ENCODE measurements at places on chromosomes 7 and 10.
A peak's percentile ranks its signal among the peaks of the same experiment; 100 is the strongest.

DNA sequence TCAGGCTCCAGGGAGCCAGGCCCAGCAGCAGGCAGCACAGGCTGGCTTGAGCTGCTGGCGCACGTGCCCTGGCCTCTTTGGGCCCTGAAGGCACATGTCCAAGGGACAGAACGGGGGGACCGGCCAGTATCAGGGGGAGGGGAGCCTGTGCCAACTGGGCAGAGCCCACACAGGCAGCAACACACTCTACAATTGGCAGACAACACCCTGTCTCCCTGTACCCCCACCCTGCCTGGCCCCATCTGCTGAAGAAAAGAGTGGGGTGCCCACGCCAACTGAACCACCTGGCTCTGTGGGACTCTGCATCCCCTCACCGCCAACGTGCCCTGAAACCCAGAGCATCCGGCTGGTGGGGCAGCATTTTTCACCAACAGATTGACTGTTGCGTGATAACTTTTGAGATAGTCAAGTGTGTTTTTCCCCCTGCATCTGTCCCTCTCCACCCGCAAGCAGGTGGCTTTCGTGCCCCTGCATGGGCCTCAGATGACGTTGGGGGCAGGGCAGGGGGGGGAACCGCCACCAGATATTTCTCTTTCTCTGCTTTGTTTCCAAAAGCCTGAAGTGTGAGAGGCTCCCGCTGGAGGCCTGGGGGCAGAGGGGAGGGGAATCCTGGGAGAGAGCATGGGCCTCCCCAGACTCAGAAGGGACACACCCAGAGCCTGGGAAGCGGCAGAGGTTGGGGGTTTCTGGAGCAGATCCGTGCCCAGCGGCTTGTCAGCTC, 21.8 kb downstream of the SLIT1 start:
- DNase-seq: no peak

DNA sequence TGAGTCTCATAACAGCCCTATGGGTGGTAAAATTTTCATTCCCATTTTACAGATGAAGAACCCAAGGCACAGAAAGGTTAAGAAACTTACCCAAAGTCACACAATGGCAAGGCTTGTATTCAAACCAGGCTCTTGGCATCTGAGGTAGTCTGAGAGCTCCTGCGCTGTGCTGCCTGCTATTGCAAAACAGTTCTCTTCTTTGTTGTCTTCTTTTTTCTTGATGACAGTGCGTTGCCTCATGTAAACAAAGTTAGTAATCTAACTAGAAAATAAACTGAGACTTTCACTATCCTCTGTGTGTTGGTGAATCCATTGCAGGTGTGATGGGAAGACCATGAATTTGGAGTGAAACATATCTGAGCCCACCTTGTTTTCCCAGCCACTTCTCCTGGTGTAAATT, 240.8 kb downstream of the PTEN start:
- DNase-seq: no peak

DNA sequence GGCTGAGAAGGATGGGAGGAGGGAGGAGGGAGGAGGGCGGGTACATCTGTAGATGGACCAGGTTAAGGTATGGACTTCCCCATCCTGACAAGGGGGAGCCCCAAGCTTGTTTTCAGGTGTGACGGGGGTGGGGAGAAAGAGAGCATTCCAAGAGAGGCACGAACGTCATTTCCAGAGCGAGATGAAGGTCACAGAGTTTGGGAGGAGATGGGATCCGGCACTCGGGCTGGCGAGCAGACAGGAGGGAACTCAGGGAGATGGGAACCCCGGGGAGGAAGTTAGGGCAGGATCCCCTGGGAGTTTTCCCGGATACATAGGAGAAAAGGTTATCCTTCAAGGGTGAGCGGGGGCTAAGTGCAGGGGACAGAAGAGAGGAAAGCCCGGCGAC, 118.8 kb downstream of the CUX1 start:
- DNase-seq: no peak

DNA sequence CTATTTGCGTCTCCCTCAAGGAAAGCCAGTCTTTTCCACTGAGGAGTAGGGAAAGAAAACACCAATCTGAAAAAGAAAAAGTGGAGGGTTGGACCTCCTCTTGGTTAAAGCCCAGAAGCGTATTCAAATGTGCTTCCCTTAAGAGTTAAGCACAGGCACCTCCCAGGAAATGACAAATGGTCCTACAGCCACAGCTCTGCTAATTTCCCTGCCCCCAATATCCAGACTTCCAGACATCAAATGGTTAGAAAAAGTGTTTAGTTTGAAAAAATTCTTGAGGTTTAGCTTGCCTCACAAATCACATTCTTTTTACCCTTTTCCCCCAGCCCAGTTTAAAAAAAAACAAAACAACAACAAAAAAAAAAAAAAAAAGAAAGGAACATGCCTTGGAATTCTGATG, 19.0 kb upstream of the COL1A2 start:
- peak; percentile 36 for DNase-seq

- DNase-seq: no peak
Observed at GRCh38 chr7:28570113-28570969, 158.0 kb downstream of the CREB5 start.

DNA sequence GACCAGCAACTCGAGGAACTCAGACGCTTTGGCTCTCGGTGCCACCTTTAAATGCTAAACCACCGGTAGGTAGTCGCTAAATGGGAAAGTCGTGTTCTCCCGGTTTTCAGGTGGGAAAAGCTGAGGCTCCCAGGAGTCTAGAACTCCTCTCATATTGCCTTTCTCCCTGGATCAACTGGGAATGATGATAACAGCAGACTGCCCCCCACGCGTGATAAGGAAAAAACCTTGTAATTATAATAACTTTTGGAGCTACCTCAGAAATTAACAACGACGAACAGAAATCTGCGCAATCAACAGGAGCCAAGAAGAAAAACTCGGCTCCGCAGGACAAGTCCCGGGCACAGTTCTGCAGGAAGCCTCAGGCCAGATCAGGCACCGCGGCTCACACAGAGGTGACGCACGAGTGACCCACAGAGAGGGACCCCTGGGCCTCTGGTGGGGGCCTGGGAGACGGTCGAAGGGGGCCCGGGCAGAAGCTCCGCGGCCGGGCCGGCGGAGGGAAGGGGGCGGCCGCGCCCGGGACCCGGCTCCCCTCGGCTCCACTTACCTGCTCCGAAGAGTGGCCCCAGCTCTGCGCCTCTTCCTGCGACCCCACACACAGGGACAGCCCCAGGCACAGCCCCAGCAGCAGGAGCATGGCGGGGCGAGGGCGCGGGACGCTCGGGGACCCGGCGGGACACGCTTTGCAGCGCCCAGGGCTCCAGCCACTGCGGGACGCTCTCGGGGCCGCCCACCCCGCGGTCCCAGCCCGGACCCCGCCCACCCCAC, at the start of gene ITIH5:
ITIH5 (minus strand) TSS at position 714 of the 771 bp plus-strand sequence; CDS start at position 640, 74 bp downstream.
- DNase-seq: no peak

DNA sequence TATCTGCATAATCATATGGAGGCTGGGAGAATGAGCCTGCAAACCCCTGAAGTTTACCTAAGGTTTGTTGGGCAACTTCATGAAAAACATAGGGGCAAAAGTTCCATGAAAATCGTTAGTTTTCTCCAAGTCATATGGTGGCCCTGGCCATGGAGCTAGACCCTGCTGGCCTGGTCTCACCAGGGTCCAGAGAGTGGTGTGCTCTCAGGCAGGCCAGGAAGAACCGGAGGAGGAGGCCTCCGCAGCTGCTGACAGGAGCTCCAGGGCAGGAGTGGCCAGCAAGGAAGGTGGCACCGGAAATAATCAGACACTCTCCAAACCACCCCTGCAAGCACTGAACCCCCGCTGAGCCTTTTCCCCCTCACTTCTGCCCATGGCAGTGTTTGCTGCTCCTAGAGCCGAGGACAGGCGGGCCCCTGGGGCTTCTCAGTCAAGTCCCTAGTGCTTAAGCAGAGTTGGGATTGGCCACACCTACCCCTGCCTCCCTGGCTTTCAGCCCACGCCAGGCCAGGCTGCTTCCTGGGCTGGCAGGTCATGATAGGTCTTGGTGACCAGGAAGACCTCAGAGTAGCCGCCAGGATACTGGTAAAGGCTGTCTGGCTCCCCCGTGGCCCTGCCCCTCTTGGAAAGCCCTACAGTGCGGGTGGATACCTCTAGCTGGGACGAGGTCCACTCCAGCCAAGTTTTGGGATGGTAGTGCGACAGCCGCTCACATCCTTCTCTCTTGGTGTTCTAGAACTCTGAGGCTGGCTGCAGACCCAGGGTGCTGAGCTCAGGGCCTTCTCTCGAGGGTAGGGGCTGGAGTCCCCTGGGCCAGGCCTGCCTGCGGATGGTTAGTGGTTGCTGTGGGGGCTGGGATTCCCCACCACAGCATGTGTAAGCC, 242.8 kb downstream of the MGMT start:
- no peak for DNase-seq

DNA sequence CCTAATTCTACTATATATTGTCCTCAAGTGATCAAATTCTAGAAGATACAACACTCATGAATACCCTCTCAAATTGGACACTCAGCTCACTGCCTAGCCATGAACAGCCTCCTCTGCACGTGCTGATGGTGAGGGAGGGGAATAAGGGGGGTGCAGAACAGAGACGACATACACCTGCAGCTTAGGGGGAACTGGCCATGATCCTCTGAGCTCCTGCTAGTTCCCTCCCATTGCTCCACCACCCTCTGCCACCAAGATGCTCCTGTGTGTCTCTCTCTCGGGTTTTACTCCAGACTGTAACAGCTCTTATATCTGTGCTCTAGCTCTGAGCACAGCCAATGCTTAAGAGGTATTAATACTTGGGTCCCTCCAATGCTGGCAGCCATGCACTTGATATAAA, 70.7 kb downstream of the VOPP1 start:
- no peak for DNase-seq

GRCh38 chr7:20229646-20230500, 12.7 kb upstream of the MACC1 start:
- peak; percentile 38 for DNase-seq

DNA sequence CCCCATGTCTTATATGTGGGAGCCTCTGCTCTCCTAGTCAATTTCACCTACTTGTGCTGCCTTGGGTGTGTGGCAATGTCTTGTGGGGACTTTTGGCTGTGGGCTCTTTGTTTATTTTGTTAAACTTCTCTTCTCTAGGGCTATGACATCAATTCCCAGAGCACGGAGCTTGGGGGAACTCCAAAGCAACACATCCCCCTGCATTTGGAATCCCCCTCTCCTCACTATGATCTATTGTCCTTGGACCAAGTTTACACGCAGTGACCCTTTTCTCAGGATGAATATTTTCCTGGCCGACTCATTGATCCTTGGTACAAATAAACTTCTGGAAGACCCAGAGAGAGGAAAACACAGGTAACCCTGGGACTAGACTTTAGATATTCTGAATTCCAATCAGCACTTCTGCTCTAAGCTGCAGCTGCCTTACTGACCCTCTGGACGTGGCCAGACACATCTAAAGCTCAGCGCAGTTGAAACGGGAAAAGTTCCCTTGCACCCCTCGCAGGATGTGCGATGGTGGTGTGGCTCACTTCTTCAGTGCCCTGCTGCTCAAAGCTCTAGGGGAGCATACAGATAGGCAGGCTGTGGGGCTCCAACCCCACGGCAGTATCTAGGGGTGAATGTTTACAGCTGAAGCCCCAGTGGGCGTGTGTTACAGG, 110.8 kb downstream of the TMEM178B start:
- no peak for DNase-seq

- DNase-seq: no peak
Observed at GRCh38 chr7:55425141-55425752, 60.1 kb downstream of the LANCL2 start.

GRCh38 chr7:26891400-26892350, 27.3 kb upstream of the SKAP2 start:
- peak; percentile 46 for DNase-seq

- DNase-seq: peak; percentile 79
Observed at GRCh38 chr7:774161-775109, 47.4 kb upstream of the PRKAR1B start.

GRCh38 chr7:88243345-88243909, 23.6 kb upstream of the SRI start:
- no peak for DNase-seq

GRCh38 chr10:26361351-26361750, 76.8 kb upstream of the APBB1IP start:
- DNase-seq: no peak

DNA sequence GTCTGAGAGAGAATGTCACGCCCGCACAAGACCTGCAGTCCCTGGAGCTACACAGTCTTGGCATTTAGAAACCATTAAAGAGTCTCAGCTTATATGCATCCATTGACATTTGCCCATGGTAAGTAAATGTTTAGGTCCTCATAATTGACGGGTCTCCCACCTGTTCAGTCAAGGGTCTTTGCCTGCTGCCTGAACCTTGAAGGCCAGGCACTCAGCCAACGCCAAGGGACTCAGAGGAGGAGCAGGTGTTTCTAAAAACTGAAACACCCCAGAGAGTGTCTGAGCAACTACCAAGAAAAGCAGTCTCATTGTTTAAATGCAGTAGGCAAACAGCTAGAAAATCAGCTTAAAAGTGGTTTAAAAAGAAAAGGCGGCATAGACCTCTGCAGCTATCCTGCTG, 264.7 kb upstream of the AKR1E2 start:
- no peak for DNase-seq

DNA sequence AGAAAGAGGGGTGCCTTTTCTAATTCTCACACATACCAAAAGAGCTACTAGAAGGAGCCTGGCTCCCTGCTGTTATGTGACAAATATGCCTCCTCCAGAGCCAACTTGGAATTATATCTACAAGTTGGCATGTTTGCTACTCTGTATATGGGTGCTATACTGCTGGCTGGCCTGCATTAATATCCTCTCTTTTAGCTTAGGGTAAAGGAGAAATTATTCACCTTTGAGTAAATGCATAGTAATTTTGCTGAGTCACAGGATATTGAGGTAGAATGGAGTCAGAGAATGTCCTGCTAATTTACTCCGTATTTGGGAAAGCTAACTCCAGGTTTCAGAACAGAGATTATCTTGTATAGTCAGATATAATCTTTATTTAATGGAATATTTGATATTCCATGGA, 24.2 kb upstream of the LIPN start:
- no peak for DNase-seq

GRCh38 chr10:101095550-101096213, 33.9 kb downstream of the KAZALD1 start:
- peak; percentile 87 for DNase-seq

DNA sequence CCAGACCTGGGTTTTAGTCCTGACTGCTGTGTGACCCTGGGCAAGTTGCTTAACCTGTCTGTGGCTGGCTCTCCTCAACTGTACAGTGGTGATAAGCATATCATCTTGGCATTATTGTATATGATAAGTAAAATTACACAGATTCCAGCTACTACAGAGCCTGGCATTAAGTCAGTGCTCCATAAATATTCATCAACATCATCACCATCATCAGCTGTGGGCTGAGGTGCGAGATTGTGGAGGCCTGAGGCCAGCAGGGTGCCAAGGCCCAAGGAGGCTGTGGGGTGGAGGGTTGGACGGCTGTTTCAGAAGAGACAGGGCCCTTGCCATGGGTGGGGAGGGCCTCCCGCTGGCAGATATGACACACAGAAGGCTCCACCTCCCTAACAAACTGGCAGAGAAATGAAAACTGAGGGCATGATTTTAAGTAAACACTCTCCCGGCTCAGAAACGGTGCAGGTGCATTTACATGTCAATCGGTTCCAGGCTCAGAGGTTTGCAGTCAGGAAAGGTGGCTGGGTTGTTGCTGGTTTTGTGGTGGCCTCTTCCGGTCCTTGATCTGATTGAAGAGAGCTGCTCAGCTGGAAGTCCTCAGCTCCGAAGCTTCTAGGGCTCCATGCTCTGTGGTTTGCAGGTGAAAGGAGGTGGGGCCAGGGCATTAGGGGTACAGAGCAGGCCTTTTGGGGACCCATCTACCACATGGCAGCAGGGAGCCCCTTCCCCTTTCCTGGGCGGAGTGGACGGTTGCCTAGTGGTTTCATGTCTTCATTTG, 10.2 kb downstream of the CRYGN start:
- peak; percentile 71 for DNase-seq

GRCh38 chr7:44227911-44228310, 27.1 kb downstream of the YKT6 start:
- no peak for DNase-seq
